Neural crest cell (in vitro differentiated cells): ENCODE measurements at places on chromosomes 3 and 15. TPM values are rescaled to one million over a fixed set of nuclear protein-coding genes. Genes with fewer than 3 reads are reported as not detected.

The TEX55 gene
- total RNA-seq = not detected in 2 replicates

GRCh38 chr3:10182950-10183349 is 18.2 kb downstream of the IRAK2 start:
- no peak for DNase-seq

- no peak for DNase-seq
Measured at GRCh38 chr3:110327870-110328269, 743.7 kb upstream of the NECTIN3 start.

GRCh38 chr15:87365186-87365585 is 891.4 kb downstream of the NTRK3 start:
- DNase-seq = no peak

DNA sequence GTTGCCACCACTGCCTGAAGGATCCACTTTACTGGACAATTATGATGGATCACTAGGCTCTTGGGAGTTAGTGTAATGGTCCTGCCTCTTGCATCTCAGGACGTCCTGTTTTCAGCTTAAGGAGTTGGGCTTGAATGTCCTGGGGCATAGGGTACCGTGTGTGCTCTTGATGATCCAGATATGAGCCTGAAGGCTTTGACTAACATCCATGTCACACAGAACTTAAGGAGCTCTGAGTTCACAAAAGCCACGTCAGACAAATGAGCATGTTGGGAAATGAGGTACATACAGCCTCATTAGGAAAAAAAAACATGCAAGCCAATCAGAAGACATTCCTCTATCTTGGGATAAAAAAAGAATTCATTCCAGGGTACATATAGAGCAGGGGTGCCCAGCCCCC is 40.8 kb downstream of the CA12 start:
- DNase-seq = no peak

The ARL6 gene
- total RNA-seq = 6.8 and 8.3 TPM in 2 replicates

GRCh38 chr3:39980058-39980457 is 170.6 kb downstream of the MYRIP start:
- no peak for DNase-seq

The LTF gene
- not detected in 2 replicates for total RNA-seq

GRCh38 chr15:84588053-84588874 is 12.5 kb upstream of the ZSCAN2 start:
- DNase-seq = peak; percentile 89
